ENCODE measurements at places on chromosomes 16 and 17.

GRCh38 chr16:27999687-28000086 is 63.8 kb downstream of the GSG1L start:
- DNase-seq = no peak

GRCh38 chr16:77939968-77940367 is 82.4 kb upstream of the CLEC3A start:
- DNase-seq = no peak

DNA sequence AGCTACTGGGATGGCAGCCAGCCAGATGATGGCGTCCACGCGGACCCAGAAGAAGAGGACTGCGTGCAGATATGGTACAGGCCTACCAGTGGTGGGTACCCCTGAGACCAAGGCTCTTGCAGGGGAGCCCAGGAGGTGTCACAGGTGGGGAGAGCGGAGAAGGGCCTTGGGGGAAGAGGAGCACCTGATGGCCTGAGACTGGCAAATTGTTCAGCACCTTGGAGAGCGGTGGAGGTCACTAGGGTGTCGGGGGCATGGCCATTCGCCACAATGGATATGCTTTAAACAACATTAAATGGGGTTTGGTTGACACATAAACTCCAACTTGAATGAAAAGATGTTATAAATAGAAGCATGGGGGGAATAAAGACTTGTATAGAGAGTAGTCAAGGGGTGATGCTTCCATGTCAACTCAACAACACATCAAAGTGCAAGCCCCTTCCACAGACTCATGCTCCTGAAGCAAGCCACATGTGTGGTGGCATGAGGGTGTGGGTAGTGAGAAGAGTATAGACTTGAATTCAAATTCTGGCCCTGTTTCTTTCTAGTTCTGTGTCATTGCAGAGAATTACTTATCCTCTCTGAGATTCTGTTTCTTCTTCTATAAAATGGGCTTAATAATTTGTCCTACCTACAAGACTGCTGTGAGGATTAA is 22.2 kb downstream of the CLEC19A start:
- DNase-seq = no peak

- DNase-seq = no peak
These were observed 18.2 kb downstream of the WFDC1 start for GRCh38 chr16:84312783-84313382.

GRCh38 chr16:57026778-57027062 is 37.4 kb downstream of the NLRC5 start:
- DNase-seq = no peak

GRCh38 chr16:1297018-1297696 is 12.3 kb upstream of the UBE2I start:
- no peak for DNase-seq

DNA sequence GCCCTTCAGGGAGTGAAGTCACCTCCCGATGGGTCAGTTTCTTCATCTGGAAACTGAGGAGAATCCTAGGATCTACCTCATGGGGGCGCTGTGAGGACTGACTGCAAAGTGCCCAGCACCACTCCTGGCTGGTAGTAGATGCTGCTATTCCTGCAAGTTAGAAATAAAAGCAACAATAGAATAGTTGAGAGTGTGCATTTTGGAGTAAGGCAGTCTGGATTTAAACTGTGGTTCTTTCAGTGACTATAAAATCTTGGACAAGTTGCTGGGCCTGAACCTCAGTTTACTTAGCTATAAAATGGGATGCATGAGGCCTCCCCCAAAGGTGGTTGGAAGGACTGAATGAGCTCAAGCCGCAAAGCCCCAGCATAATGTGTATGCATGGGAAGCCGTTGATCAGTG is 70.6 kb downstream of the CYB5B start:
- DNase-seq = no peak

- DNase-seq = no peak
These were observed 17.3 kb upstream of the MYO1D start for GRCh38 chr17:32894245-32894644.

- no peak for DNase-seq
These were observed 214.6 kb downstream of the CCDC182 start for GRCh38 chr17:57530508-57530907.

- DNase-seq = no peak
These were observed 5.4 kb upstream of the P2RX1 start for GRCh38 chr17:3921502-3922319.

GRCh38 chr17:80573701-80574100 is 29.1 kb downstream of the RPTOR start:
- DNase-seq = no peak

- DNase-seq = no peak
These were observed 8.5 kb downstream of the GJD3 start for GRCh38 chr17:40355804-40356758.

GRCh38 chr17:33228548-33228947 is 64.5 kb downstream of the ASIC2 start:
- no peak for DNase-seq

DNA sequence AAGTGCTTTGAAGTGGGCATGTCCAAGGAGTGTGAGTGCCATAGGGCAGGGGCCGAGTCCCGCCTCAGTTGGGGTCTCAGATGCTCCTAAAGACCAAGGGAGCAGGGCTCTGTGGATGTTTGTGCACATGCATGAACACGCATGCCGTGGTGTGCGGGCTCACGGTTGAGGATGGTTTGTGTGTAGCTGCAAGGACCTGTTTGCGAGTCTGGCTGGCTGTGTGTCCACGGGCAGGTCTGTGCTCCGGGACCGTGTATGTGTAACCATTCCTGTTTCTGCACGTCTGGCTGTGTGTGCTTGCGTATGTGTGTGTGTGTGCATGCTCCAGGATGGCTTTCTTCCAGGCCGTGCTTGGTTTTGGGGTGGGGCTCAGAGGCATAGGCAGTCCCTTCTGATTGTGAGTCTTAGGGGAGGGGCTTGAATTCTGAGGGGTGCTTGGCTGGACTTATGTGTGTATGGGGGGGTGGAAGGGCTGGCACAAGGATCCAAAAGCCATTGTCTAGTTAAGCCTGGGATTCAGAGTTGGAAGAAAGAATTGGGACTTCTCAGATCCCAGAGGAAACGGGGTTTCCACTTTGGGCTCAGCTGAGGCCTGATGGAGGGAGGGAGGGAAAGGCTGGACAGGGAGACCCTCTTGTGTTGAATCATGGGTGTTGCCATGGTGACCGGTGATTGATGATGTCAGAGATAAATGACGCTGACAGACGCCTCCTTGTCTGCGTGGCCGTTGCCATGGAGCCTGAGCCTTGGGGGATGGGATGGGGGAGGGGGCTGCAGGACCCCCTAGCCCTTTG is 14.4 kb downstream of the GJD3 start:
- DNase-seq = peak; percentile 53

DNA sequence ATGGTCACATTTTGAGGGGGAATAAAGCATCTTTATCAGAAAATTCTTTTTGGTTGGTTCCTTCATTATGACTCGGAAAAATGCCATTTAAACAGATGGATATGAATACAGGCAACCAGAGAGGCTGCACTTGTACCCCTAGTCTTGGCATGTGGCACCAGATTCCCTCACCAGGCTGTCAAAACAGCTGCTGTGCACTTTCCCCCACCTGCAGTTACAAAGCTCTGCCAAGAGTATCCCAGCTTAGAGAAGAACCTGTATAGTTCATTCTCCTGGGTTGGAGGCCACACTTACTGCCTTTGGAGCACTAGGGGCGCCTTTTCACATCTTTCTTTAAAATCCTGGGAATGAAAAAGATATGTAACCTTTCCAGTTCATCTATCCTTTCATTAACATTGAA is 190.3 kb downstream of the KIF2B start:
- no peak for DNase-seq

GRCh38 chr17:11332706-11333105 is 91.7 kb downstream of the SHISA6 start:
- DNase-seq = no peak

- no peak for DNase-seq
These were observed 17.2 kb downstream of the CORO7 start for GRCh38 chr16:4399001-4399730.

DNA sequence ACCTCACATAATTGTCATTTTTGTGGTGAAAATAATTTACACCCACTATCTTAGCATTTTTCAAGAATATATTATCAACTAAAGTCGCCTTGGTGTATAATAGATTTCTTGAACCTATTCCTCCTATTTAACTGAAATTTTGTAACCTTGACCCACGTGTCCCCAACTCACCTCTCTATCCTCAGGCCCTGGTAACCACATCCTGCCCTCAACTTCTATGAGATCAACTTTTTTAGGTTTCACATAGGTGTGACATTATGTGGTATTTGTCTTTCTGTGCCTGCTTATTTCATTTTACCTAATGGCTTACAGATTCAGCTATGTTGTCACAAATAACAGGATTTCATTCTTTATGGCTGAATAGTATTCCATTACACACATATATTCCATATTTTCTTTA is 73.0 kb upstream of the CNTNAP4 start:
- DNase-seq = no peak

DNA sequence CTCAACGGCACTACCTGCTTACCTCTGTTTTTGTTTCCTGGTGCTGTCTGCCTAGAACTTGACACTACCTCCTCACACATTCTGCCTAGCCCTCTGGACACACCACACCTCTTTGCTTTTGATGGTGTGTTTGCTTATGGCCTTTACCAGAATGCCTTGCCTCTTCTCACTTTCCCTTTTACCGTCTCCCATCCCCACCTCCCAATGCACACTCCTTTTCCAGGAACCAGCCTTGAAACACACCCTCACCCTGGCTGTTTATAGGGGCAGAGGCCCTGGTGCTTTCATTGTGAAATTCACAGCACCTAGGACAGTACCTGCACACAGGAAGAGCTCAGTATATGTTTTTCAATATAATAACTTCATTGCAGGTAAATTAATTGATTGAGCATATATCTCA is 56.2 kb downstream of the MAP2K6 start:
- no peak for DNase-seq

GRCh38 chr17:48174833-48175523 is 67.4 kb downstream of the SNX11 start:
- no peak for DNase-seq

GRCh38 chr16:75929046-75929445 is 202.8 kb upstream of the CPHXL start:
- no peak for DNase-seq

DNA sequence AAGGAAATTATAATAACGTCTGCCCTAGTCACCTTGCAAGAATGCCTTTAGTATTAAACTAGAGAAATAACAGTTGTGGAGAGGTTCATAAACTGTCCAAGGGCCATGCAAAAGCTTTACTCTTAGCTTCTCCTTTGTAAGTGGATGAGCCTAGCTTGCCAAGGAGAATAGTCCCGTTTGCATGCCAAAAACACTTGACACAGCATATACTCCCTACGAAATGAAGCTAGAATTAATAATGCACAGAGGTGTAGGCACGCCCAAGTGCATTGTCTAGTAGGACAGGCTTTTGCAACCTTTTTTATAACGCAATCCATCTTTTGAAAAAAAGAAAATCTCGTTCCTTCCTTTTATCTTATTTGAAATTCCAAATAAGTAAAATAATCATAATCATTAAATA is 12.8 kb upstream of the CDRT4 start:
- no peak for DNase-seq

- no peak for DNase-seq
These were observed 14.4 kb downstream of the RHOT1 start for GRCh38 chr17:32156656-32157055.

- DNase-seq = peak; percentile 31
These were observed 10.4 kb downstream of the NHERF1 start for GRCh38 chr17:74758848-74759168.

- DNase-seq = no peak
These were observed 89.8 kb downstream of the TMEM100 start for GRCh38 chr17:55632893-55633292.

DNA sequence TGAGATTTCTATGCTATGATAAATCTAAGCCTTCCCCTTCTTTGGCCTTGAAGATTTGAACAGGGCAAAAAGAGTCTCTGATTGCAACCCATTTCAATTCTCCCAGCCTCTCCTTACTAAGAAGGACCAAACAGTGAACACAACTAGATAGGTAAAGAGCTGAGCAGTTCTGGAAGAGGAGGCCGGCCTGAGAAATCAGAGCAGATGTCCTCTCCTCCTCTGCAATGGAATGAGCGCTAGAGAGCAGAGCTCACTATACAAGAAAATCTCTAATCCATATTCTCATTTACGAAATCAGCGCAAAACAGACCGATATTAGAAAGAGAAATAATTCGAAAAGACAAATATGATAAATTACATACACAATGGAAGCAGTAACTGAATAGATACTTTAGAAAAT is 124.2 kb downstream of the CDK5R1 start:
- no peak for DNase-seq

DNA sequence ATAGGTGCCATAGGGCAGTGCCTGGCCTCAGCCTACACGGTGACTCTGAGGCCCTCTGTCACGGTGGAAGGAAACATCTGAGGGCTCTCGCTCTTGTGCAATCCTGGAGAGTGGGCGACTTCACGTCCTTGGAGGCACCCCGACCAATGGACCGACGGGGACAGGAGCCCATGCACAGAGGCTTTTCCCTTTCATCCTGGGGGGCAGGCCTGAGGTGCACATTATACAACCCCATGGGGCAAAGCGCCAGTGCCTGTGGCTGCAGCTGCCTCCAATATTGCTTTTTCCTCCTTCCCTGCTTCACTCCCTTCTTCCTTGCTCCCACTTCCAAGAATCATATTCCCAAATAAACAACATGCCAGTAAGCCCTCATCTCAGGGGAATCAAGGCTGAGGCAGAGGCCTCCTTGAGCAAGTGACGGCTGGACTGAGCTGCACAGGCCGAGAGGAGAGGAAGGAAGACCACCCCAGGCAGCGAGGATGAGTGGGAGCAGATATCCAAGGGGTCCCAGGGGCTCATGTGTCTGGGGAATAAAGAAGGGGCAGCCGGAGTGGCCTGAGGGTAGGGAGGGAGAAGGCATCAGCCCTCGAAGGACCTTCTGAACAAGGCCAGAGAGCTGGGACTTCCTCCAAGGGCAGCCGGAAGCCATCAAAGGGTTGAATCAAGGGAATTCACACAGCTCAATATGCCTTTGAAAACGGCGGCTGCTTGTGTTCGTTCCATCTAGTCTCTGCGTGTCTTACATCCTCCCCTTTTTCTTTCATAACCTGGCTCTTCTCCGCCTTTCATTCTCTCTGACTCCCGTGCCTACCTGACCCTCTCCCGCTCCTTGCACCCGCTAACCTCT is 42.6 kb upstream of the RPL38 start:
- no peak for DNase-seq

GRCh38 chr16:47571711-47572110 is 110.6 kb downstream of the PHKB start:
- DNase-seq = no peak

- peak; percentile 76 for DNase-seq
These were observed 2.0 kb upstream of the YPEL2 start for GRCh38 chr17:59329176-59330052.

DNA sequence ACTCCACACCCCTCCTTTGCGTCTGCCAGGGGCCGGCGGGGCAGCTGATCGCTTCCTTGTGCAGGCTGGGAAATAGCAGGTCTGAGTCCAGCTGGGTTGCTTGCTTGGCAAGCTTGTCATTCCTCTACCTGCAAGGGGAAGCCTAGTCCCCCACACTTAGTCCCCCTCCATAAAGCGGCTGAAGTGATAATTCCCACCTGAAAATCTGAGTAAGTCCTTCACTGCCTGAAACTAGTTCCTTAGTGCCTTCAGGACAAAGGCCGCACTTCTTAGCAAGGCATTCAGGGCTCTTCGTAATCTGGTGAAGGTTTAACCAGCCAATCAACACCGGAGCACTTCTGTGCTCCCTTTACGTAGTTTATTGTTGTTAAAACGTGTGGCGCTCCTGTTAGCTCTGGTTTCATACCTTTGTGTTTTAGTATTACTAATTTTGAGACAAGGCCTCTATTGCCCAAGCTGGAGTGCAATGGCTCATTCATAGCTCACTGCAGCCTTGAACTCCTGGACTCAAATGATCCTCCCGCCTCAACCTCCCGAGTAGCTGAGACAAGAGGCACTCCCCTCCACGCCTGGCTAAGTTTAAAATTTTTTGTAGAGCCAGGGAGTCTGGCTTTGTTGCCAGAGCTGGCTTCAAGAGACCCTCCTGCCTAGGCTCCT is 817 bp downstream of the PSKH1 start:
- DNase-seq = no peak

All from fibroblast of skin of scalp (primary cell).